Stimulated activated CD8-positive, alpha-beta memory T cell treated with anti-CD3 and anti-CD28 coated beads, Interleukin-7, amount 100 ng/mL, for 1 hour (primary cell): ENCODE measurements at places on chromosomes 4 and X.

- DNase-seq, result no peak
These were observed 154.9 kb downstream of the NPFFR2 start for GRCh38 chr4:72186714-72187113.

DNA sequence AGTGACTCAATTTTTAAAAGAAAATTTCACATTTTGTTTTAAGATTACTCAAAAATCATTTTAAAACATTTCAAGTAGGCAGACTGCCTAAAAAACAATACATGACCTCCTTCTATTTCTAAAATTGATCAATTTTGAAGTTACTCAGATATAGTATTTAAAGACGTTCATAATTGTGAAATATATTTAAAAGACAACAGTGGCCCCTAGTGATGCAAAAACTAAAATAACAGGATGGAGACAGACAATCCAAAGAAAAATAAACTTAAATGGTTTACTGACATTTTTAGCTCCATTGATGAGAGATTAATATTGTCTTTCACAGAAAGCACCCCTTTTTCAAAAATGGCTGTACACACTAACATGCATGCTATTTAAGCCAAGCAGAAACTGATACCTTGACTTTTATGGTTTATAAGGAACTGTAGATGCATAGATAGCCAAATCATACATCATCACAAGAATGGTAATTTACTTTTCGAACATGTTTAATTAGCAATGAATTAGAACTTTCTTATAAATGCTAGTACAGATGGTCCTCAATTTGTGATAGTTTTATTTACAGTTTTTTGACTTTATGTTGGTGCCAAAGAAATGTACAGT lies 69.8 kb upstream of the FAT4 start:
- DNase-seq, result no peak

- no peak for DNase-seq
These were observed at the start of gene RNF128 for GRCh38 chrX:106726485-106727437. Gene RNF128 (plus strand): TSS chrX:106726701. CDS start chrX:106726914, 213 bp downstream.

GRCh38 chr4:162849937-162850336 lies 316.8 kb downstream of the NAF1 start:
- no peak for DNase-seq

- DNase-seq, result no peak
These were observed 64.3 kb downstream of the ZFYVE28 start for GRCh38 chr4:2354118-2354517.

DNA sequence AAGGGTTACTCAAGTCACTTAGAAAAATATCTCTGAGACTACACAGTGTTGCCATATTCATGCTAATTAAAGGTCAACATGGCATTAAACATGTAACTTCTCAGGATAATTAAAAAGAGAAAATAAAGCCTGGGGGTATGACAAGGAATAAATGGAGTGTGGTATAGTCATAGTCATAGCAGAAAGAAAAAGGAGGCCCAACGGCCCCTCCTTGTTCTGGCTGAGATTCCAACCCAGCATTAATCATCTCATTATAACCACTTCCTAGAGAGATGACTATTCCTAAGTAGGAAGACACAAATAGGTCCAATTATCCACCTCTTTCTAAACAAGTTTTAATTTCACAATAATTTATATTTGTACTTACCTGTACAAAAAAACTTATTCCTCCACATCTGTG lies 778.4 kb upstream of the AADAT start:
- DNase-seq, result no peak

- no peak for DNase-seq
These were observed 165.0 kb downstream of the SPIN4 start for GRCh38 chrX:63186137-63186536.

- DNase-seq, result no peak
These were observed 1639.6 kb upstream of the PCDH10 start for GRCh38 chr4:131509521-131509920.

GRCh38 chr4:48949518-48950219 lies 36.4 kb upstream of the CWH43 start:
- DNase-seq, result no peak

- DNase-seq, result no peak
These were observed 133.7 kb downstream of the SOWAHB start for GRCh38 chr4:76764251-76764650.

DNA sequence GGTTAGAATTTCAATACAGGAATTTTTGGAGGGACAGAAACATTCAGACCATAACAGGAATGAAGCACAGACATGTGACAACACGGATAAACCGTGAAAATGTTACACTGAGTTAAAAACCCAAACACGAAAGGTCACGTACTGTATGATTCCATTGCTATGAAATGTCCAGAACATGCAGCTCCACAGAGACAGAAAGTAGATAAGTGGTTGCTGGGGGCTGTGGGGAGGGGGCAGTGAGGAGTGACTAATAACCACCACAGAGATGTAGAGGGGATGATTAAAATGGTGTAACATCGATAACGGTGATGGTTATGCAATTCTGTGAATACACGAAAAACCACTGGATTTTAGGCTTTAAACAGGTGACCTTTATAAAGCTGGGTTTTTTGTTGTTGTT lies 8.3 kb downstream of the GPR143 start:
- no peak for DNase-seq

- DNase-seq, result no peak
These were observed 103.4 kb upstream of the PAK3 start for GRCh38 chrX:110992611-110993010.

- no peak for DNase-seq
These were observed 100.7 kb downstream of the EFNB1 start for GRCh38 chrX:68929332-68930150.

GRCh38 chr4:48329193-48329592 lies 12.1 kb upstream of the SLAIN2 start:
- DNase-seq, result no peak

GRCh38 chr4:142547974-142548373 lies 298.1 kb downstream of the INPP4B start:
- DNase-seq, result no peak

GRCh38 chr4:71545168-71545567 lies 206.3 kb downstream of the SLC4A4 start:
- no peak for DNase-seq

DNA sequence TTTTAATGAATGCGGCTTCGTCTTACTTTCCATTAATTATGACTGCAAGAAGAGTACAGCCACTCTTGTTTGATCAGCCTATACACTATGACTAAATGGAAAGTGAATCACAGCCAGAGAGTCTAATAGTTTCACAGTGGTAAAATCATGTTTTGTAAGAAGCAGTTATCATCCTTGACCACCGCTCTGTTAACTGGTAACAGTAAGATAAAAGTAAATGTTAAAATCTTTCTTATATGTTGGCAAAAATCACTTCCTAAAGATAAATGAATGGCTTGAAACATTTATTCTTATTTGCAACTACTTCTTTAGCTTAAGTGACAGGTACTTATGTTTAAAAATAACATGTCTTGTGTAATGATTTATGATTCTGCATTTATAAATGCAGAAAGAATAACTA lies 13.2 kb downstream of the GALNT7 start:
- no peak for DNase-seq

DNA sequence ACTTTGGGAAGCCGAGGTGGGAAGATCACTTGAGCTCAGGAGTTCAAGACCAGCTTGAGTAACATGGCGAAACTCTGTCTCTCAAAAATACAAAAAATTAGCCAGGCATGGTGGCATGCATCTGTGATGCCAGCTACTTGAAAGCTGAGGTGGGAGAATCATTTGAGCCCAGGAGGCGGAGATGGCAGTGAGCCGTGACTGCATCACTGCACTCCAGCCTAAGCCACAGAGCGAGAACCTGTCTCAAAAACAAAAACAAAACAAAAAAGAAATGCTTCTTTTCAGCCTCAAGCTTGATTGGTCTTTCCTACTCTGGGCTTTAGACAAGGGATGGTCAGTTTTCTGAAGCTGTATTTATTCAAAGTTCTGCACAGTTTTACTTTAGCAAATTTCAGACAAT lies 15.8 kb upstream of the DHRSX start:
- DNase-seq, result no peak

GRCh38 chrX:133674726-133675470 lies 259.6 kb upstream of the GPC4 start:
- DNase-seq, result no peak

- no peak for DNase-seq
These were observed 12.7 kb upstream of the HHIP start for GRCh38 chr4:144633215-144633614.

- DNase-seq, result no peak
These were observed 465.8 kb downstream of the NAF1 start for GRCh38 chr4:162700815-162701361.

GRCh38 chr4:17810260-17811077 lies at the start of the genes DCAF16 and NCAPG:
Gene DCAF16 (minus strand): TSS chr4:17810757. CDS start chr4:17804141, 6,616 bp downstream.
Gene NCAPG (plus strand): TSS chr4:17810979. CDS start chr4:17811078, 99 bp downstream.
- peak; percentile 99 for DNase-seq

GRCh38 chrX:39756086-39756883 lies 341.5 kb downstream of the BCOR start:
- no peak for DNase-seq

DNA sequence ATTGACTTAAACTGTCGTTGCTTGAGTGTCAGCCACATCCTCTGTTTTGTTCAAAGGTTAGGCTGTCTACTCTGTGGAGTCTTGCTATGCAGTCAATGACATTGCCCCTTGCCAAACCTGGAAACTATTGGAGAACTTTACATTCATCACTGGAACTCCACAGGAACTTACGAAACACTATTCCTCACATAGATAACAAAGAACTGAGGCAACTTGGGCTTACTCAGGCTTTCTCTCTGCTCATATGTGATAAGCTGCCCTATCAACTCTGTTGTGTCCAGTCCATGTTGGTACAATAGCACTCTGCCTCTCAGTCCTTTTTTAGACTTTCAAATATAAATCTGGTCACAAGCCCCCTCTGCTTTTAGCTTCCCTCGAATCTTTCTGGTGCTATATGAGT lies 9.4 kb downstream of the NPY5R start:
- DNase-seq, result no peak

DNA sequence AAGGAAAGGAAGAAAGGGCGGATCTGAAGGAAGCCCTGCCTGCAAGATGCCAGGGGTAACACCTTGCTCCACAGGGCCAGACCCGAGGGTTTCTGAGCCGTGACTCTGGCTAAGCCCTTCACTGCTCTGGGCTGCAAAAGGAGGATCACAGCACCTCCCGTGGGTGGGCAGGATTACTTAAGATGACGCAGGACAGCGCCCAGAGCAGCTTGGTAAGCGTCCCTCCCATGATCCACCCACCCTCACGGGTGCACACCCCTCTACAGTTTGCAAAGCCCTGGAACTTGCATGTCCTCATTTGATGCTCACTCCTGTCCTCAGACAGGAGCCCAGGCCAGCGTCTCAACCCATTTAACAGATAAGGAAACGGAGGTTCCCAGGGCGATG lies 64.9 kb downstream of the CRMP1 start:
- no peak for DNase-seq

DNA sequence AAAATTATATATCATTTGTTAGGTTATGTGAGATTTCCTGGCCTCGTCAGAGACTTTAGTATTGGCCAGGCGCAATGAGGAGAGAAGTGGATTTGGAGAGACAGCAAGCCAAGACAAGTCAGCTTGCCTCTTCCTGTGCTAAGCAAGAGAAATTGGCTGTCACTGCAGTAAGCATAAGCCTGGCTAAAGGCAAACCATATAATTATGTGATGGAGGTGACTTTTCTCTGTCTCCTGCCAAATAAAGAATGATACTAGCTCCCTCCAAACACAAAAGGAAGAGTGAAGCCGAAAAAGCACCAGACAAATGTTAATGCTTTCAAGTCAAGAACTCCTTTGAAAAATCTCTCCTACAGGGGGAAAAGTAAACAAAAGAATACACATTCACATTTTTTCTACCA lies 2246.0 kb downstream of the ARAP2 start:
- no peak for DNase-seq

DNA sequence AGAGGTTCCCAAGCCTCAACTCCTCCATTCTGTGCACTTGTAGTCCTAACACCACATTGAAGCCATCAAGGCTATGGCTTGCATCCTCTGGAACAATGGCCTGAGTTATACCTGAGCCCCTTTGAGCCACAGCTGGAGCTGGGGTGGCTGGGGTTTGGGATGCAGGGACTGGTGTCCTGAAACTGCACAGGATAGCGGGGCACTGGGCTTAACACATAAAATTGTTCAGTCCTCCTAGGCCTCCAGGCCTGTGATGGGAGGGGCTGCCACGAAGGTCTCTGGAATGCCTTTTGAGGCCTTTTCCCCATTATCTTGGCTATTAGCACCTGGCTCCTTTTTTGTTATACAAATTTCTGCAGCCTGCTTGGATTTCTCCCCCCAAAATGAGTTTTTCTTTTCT lies 35.5 kb downstream of the CFAP299 start:
- DNase-seq, result no peak

DNA sequence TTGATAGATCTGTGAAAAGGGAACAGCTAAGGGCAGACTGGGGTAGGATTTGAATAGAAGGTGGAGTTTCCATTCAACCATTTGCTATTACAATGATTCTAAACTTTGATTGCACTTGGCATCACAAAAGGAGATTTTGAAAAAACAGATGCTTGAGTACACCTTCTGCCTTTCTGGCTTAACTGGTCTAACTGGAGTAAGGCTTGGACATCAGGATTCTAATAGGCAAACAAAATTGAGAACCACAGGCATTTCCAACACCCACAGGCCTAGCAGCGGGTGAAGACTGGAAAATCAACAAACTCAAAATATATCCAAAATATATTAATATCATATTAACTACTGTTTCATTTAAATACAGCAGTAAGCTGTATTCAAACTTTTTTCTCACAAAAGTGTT lies 1.9 kb upstream of the VEGFC start:
- no peak for DNase-seq

DNA sequence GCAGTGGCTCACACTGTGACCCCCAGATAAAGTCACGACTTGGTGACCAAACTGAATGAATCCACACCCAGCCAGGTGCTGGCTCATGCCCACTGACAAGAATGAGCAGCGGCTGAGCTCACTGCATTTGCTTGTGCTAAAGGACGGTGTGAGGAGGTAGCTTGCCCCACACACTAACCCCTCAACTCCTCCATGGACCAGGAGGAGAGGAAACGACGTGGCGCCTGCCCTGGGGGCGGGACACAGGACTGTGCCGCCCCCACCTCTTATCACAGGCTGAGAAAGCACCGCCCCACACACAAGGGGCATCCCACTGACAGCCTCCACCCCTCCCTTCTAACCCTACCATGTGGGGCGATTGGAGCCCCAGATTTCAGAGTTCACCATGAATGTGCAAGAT lies 43.0 kb downstream of the ZFYVE28 start:
- no peak for DNase-seq

DNA sequence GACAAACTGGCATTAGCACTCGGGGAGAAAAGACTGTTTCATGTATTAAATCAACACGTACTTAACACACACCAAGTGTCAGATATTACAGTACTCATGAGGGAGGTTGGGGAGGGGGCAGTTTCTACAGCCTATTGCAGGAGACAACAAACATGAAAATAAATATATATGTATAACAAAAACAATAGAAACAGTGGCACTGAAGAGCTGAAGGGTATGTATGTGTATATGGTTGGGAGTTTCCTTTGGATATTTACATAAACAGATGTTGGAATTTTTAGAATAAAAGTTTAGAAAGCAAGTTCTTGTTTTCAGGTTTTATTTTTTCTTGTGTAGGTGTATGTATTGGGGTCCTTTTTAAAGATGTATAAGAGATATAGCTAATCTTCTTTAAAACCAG lies 133.5 kb downstream of the ELOVL6 start:
- no peak for DNase-seq

DNA sequence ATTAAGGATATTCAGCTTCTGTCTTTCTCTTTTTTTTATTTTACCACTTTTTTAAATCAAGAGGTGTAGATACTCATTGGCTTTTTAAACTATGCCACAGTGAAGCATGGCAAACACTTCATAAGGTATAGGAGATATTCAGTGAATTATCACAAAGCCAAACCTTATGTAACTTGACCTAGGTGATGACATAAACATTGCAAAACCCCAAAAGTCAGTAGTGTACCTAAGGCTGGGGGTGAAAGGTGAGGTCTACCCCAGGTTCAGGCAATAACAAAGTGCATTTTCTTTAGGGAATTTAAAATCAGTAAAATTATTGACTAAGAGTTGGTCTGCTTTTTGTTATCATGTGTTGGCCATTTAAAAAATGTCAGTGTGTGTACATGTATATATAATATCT lies 39.1 kb downstream of the CDKL5 start:
- DNase-seq, result no peak
